ENCODE measurements at places on chromosomes 13 and 19.

DNA sequence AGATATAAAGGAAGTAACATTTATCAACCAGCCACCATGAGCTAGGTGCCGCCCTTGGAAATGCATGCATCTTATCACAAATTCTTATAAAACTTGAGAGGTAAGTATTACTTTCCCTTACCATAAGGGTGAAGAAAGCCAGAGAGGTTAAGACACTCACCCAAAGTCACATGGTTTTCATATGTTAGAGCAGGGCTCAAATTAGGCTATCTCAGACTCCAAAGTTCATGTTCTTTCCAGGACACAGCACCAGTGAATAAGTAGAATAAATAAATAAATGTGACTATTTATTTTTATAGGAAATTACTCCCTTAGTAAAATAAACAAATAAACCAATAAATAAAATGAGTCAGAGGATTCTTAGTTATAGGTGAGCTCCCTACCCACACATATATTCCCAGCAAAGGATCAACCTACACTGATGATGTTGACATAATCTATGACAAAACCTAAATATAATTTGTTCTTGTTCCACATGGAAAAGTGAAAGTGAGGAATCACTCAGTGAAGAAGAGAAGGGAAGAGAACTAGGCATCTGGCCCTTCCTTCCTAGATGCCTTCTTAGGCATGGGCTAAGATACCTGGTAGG is 27.2 kb downstream of the SPRY2 start:
- no peak for DNase-seq

- DNase-seq, result no peak
Observed at GRCh38 chr13:72920097-72920496, 138.2 kb downstream of the PIBF1 start.

DNA sequence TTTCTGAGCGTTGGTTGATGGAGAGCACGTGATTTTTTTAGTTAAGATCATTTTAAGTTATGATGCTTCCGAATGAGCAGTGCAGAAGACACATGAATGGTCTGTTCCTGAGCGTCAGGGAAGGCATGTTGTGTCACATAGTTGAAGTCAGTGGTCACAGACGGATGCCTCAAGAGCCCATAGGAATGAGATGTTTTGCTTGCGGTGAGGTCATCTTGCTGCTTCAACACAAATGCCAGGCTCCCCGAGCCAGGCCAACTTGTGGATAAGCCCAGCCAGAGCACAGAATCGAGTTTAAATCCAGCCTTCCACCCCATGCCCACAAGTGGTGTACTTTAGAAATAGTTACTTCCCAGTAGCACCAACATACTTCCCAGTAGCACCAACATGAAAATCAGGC is 5.4 kb downstream of the UPF3A start:
- no peak for DNase-seq

DNA sequence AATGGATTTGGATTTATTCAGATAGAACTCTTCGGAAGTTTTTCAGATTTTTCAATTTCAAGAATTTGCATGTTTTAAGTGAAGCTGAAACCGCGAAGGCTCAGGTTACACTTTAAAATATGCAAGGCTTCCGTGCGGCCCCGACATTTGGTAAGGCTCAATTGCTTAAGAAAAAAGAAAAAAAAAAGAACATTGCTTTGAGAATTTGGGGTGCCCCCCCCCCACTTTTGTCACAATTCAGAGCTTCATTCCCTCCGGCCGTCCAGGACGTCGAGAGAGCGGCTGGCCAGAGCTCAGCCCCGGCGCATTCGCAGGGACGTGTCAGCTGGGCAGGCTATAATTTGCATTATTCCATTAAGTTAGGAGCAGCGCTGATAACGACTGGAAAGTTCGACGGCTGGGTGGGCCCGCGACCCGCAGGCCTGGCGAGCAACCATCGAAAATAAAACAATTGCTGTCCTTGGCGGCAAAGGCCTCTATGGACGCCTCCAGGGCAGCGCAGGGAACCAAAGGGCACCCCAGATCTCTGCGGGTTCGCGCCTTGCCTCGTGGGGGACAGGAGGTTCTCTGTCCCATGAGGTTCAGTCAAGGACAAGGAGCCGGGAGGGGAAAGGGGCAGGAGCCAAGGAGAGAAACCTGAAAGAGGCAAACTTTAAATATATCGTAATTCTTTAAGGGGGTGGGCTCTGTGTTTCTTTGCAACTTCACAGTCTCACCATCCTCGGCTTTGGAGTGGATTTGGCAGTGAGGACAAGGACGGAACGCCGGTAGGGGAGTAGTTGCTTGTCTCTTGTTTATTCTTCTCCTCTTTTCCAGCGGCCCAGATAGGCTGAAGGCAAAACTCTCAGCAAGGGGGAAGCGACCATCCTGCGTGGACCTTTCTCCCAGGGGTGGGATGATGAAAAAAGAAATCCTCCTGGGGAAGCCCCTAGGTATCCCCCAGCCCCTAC is 7.0 kb downstream of the SOX21 start:
- no peak for DNase-seq

DNA sequence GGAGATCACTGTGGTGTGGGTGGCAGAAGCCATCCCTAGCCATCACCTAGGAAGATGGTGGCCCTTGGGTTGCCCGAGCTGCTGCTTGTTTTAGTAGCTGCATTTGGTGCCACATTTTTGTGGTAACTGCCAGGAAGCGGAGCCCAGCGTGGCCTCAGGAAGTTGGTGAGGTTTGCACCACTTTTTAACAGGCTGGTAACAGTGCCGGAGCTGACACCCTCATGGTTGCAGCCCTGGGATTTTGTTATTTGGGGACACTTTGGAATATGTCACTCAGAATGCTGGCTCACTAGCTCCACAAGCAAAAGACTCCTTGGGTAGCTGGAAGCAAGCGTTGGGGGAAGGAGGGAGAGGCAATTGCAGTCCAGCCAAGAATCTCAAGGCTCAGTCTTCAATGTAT is 22.1 kb downstream of the ACTN4 start:
- no peak for DNase-seq

- peak; percentile 16 for DNase-seq
Observed at GRCh38 chr13:45807520-45808099, 43.9 kb downstream of the SIAH3 start.

DNA sequence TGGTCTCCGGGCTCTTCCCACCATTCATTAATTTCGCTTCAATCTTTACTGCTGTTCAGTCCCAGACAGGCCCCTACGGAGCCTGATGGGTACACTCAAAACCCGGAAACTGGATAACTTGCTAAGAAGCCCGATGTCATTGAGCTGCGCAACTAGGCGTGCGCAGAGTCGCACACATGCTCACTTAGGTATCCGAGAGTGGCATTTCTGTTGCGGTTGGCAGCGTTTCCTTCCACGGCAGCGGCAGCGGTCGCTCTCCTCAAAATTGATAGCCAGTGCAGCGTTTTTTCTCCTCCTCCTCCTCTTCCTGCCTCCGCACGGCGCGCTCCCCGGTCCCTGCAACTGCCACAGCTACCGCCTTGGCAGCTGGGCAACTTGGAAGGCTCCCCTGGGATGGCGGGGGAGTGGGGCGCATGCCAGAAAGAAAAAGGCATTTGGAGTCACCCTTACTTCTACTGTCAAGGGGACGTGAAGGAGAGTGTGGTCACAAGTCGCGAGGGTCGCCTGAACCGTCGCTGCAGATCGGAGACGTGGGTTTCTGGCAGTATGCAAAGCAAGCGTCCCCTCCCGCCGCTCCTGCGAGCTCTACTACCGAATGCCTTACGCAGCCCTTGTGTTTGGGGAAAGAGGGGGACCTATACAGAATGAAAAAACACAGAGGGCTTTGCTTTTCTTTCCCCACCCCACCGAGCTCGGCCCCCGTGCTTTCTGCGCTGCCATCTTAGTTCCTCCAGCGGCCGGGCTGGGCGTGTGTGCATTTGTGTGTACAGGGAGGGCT is 2.4 kb upstream of the MYCBP2 start:
- peak; percentile 81 for DNase-seq

GRCh38 chr19:33621065-33621785 is 528 bp upstream of the CHST8 start:
- DNase-seq, result no peak

- no peak for DNase-seq
Observed at GRCh38 chr13:43204591-43204990, 181.2 kb downstream of the DNAJC15 start.

DNA sequence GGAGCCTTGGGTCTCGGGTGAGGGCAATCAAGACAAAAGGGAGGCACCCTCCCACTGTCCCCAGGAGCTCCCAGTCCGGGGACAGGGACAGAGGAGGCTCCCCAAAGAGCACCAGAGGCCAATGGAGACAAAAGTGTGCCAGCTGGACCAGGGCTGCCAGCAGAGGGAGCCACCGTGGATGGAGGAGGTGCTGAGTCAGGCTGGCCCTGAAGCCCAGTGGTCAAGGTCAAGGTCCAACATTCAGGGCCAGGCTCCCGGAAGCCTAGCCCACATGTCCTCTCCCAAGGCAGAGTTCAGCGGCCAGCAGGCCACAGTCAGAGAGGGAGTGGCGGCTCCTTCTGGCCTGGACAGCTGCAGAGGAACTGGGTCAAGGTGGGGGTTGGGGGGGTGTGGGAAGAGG is 8.4 kb downstream of the COL5A3 start:
- DNase-seq, result no peak

DNA sequence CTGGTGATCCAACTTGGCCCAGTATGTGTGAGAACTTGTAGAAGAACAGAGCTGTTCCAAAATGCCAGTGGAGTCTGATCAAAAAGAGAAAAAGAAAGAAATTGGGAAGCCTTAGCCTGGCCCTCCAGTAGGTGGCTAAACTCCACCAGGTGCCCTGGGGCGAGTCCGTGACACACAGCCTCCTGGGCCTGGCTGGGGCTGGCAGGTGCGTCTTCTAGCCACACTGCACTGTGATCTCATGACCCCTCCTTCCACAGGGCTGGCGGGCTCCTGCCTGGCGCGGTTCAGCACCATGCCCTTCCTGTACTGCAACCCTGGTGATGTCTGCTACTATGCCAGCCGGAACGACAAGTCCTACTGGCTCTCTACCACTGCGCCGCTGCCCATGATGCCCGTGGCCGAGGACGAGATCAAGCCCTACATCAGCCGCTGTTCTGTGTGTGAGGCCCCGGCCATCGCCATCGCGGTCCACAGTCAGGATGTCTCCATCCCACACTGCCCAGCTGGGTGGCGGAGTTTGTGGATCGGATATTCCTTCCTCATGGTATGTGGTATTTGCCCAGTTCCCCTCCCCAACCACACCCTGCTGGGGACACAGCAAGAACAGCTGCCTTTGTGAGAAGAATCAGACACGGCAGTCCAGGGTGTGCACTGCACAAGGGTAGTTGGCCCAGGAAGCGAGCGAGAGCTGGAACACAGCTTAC is 53.7 kb downstream of the RAB20 start:
- no peak for DNase-seq

GRCh38 chr19:44657211-44657921 is 13.7 kb downstream of the PVR start:
- no peak for DNase-seq

DNA sequence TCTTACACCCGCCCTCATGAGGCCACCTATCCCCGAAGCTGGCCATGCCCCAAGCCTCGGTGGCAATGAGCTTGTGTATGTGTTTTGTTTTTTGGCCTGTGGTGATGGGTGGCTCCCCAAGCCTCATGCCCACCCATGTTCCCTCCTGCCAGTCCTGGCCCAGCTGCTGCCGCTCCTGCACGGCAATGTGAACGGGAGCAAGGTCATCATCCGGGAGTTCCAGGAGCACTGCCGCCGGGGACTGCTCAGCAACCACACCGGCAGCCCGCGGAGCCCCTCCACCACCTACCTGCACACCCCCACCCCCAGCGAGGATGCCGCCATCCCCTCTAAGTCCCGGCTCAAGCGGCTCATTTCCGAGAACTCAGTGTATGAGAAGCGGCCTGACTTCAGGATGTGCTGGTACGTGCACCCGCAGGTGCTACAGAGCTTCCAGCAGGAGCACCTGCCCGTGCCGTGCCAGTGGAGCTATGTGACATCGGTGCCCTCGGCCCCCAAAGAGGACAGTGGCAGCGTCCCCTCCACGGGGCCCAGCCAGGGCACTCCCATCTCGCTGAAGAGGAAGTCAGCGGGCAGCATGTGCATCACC is 24.6 kb downstream of the UBXN6 start:
- no peak for DNase-seq

- no peak for DNase-seq
Observed at GRCh38 chr19:51440846-51441409, 17.3 kb downstream of the SIGLEC8 start.

DNA sequence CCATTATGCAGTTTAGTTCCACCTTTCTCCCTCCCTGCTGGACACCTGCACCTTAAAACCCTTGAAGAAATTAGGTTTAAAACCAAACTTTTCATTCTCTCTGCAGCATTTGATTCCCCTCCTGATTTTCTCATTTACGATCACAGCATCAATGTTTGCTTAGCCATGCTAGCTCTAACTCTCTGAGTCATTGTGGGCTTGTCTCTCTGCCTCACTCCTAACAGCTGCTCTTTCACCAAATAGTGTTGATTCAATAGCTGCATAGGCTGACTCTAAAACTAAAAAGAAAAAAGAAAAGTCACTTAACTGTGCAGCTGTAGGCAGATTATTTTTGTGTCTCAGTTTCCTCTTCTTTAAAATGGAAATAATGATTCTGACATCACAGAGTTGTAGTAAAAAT is 1124.9 kb downstream of the DIAPH3 start:
- no peak for DNase-seq

DNA sequence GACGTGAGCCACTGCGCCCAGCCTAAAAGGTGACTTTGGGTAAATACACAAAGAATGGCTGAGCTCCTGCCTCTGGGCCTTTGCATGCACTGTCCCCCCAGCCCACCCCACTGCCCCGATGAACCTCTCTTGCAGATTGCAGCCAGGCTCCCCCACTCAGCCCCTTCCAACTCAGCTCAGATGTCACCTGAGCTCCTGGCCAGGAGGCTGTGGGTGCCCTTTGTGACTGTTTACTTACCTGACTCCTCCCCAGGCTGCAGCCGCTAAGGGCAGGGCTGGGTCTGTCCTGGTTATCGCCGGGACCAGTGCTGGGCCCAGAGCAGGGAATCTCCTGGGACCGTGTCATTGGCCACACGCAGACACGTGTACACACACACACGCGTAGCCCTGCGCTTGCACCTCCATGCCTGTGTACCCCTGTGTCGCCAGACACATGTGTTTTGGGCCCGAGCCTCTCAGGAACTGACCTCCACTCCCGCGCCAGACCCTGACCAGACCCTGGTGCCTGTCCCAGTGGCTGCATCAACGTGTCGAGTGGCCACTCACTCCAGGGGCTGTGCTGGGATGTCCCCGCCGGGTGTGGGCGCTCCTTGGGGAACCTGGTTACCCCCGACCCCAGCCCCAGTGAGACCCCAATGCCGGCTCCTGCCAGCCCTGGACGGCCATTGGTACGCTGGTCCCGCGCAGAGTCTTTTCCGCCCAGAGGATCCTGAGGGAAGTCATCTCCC is 18.7 kb downstream of the EFNA2 start:
- no peak for DNase-seq

All from nucleus accumbens (tissue), 56 donors.